Activated CD4-positive, alpha-beta T cell treated with anti-CD3 and anti-CD28 coated beads for 1 hour (primary cell): ENCODE measurements at places on chromosomes 5 and 9.

DNA sequence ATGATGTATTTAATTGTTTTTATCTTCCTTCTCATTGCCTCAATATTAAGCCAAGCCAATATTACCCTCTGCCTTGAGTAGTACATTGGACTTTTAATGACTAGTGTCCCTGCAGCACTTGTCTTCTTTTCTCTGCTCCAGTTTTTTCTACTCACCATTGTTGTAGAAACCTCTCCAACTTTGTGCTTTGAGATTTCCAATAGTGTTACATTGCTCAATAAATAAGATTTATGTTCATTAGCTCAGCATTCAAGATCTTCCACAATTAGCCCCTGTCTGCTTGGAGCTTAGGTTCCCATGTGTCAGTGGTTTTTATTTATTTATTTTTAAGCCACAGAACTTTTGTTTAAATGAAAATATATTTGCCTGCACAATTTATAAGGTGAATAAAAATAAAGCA, 145.3 kb downstream of the ADGRV1 start:
- DNase-seq: no peak

- no peak for DNase-seq
These were observed 78.1 kb upstream of the SPATA31C2 start for GRCh38 chr9:88216126-88216995.

GRCh38 chr9:135505406-135506187, 5.1 kb downstream of the MRPS2 start:
- DNase-seq: no peak

GRCh38 chr5:176391999-176392398, 3.4 kb downstream of the HIGD2A start:
- DNase-seq: no peak

DNA sequence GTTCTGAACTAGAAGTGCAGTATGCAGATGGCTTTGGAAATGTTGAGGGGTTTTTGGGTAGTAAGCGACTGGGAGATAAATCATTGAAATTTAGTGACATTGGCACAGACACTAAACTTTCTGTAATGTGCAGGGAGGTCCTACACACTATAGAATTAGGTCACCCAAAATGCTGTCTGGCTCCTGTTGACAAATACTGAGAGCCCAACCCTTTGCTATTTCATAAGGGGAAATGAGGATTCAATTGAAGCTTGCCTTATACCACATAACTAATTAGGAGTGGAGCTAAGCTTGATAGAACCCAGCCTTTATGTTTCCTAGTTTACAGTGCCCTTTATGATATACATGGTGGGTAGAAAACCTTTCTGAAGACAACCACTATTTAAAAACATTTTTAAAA, 22.6 kb downstream of the HMGXB3 start:
- DNase-seq: no peak

DNA sequence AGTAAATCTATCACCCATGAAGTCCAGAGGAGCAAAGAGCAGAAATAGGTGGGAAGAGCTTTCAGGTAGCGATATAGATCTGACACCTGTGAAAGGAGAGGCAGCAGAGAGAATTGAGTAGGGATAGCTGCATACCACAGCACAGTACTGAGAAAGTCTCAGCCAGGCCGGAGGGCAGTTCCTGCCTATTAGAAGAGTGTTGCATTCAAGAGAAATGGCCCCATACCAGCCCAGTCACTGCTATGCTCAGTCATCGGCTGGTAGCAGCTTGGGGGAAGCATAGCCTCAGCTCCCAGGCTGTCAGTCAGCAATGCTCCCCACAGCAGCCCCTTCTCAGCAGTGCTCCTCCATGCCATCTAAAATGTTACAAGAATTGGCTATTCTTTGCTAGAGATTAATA, 285.1 kb upstream of the CDH6 start:
- DNase-seq: no peak

DNA sequence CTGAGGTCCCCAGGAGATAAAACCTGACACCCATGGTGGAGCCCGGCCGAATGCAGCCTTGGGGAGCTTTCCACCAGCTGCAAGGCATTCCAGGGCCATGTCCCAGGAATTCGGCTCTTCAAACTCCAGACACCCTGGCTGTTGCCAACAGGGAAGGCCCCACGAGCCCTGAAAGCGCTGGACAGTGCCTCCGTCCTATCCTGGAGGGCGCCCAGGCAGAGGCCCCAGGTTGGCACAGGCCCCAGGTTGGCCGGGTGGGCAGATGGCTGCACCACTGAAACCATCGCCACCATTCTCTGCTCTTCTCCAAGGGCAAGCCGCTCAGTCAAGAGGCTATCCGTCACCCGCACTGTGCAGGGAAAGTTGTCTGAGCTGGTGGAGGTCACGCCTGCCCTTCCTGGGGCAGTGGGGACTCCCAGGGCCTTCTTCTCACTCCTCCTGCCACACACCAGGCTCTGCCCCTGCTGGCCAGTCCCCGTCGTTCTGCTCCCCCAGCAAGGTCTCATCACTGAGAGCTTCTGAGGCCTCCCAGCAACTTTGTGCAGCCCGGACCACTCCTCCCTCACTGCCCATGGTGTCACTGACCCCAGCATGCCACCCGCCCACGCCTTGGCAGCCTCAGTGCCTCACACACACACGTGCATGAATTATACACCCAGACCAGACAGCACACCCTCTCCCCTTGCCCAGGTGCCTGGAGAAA, 21.2 kb downstream of the SLC6A3 start:
- no peak for DNase-seq

DNA sequence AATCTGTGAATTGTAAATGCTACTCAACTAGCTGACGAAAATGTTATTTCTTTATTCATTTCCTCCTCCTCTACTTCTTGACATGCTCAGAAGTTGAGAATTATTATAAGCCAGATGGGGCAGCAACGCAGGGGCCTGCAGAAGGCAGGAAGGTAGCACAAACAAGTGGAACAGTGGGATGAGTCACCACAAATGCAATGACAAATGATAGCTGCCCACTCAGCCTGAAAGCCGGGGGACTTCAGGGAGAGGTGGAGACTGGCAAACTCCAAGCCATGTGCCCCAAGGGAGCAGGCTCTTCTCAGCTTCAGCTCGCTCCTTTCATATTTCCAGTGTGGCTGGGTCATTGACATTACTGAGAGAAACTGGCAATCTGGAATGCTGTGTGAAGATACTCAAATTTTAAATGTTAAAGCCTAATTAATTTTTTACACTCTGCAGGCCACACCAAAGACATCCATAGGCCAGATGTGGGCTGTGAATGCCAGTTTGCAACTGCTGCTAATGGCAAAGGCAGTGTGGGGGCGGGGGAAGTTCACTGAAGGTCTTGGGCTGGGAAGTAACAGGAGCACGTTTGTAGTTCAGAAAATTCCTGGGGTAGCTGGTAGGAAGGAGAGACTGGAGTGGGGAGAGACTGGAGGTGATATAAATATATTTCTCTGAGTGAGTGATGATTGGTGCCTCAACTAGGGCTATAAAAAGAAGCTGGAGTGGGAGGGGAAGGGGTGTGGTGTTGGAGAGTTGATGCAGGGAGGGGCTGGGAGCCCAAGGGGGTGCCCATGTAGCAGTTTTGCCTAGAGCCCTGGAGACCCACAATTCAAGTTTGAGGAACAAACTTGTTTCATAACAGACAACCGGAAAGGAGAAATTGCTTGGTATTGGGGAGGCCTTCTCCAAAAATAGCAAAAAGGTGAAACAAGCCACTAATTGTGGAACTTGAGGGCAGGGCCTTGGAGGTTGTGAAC, 20.8 kb upstream of the ADRB2 start:
- no peak for DNase-seq

GRCh38 chr5:5466227-5466626, 43.8 kb downstream of the ICE1 start:
- no peak for DNase-seq

DNA sequence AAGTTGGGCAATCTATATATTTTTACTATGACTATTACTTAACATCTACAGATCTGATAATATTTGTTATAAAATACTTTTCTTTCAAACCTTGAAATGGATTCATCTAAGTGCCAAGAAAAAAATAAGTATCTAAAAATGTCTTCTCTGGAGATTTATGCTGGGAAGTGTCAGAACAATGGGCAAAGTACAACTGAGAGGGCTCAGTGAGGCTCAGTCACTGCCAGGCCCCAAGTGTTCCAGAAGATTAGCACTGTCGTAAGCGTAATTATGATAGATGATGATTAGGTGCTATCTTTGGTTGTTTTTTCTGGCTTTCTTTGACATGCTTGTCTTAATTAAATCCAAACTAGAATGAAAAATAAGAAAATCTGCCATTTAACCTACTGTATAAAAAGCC, 72.2 kb upstream of the ADAMTS19 start:
- DNase-seq: no peak

- no peak for DNase-seq
These were observed 48.2 kb downstream of the OXCT1 start for GRCh38 chr5:41822036-41822435.

- DNase-seq: no peak
These were observed 2.9 kb downstream of the BICD2 start for GRCh38 chr9:92761686-92762085.

- DNase-seq: no peak
These were observed 18.1 kb upstream of the MTX3 start for GRCh38 chr5:80008995-80009765.

DNA sequence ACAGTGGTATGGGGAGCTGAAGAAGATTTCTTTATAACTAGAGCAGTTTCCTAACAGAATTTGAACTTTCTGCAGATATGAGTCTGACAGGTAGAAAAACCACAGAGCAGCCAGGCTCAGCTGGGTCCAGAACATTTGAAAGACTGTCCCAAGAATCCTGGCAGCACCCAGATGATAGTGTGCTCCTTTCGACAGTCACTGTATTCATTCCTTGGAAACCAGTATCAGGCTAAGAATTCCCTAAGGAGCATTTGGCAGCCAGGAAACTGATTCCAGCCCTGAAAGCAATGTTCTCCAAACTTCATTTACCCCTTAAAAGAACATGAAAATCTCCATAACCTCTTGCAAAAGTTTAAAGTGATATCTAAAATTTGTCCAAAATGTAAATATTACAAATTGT, 123.0 kb upstream of the MTAP start:
- no peak for DNase-seq

DNA sequence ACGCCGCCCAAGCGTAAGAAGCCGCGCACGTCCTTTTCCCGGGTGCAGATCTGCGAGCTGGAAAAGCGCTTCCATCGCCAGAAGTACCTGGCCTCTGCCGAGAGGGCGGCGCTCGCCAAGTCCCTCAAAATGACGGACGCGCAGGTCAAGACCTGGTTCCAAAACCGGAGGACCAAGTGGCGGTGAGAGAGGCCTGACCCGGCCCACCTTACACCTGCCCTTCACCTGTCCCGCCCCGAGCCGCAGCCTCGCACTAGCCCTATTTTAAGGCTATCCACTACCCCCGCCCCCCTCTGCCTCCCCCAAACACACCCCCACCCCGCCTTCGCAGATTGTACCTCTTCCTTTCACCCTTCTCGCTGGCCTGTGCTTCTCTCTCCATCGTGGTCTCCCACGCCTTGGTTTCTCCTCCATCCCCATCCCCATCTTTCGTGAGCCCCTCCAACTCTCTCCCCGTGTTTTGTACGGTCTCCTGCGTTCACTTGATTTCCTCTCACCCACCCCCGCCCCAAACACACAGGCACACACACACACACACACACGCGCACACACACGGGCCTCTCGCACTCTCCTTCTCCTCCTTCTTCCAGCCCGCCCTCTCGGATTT, 1.3 kb downstream of the TLX3 start:
- DNase-seq: no peak

DNA sequence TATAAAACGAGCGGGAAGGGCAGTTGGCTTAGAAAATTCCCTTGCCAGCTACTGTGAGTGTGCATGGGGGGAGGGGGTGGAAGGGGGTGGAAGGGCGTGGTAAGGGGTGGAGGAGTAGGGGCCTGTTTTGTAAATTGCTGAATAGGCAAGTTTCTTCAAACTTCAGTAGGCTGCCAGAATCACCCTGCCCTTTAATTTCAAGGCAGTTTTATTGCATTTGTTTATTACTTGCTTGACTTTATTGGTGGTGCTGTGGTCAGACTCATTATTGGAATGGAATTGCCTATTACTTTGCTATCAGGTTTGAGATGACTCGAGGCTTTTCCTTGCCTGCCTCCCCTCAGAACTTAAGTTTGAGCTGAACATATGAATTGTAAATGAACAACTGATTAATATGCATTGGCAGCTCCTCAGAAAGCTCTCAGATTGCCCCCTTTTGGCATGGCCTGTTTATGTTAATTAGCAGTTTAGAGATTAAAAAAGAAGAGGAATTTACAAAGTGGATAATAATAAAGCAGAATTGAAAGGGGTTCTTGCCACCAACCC, 76.0 kb downstream of the SEMA6A start:
- DNase-seq: no peak

GRCh38 chr5:81269751-81270393, 31.5 kb upstream of the ZCCHC9 start:
- DNase-seq: no peak

- no peak for DNase-seq
These were observed 955 bp downstream of the CDH6 start for GRCh38 chr5:31194468-31194813.

- DNase-seq: no peak
These were observed 107.2 kb upstream of the ZNF462 start for GRCh38 chr9:106755736-106756135.

GRCh38 chr9:72415163-72415562, 50.2 kb upstream of the ZFAND5 start:
- DNase-seq: no peak

GRCh38 chr5:38753776-38754175, 92.0 kb upstream of the OSMR start:
- no peak for DNase-seq

DNA sequence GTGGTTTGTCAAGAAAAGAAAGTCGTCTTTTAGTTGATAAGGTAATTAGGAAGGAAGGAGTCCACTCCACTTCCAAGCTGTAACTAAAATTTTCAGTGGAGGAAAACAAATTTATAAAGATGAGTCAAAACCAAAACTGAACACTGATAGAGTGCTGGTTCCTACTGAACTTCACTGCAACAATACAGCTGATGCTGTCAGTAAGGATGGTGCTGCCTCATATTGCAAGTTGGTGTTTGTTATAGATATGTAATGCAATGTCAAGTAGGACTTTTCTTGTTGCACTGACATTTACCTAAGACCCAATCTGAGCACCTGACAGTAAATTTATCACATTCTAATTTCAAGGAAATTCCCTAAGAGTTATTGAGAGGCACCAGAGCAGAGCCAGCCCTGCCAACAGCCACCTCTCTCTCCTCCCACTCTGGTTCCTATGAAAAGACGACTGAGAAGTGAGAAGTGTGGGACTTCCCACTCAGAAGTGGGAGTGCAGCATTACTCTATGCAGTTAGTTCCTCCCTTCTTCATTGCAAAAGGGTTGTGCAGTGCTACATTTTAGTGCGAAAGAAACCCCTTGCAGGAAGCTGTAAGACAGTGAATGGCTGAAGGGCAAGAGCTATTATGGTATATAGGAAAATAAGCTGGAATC, 350.8 kb downstream of the NFIB start:
- no peak for DNase-seq

- DNase-seq: no peak
These were observed 138.9 kb upstream of the MSX2 start for GRCh38 chr5:174585472-174585871.
